Epithelial cell of esophagus (primary cell): ENCODE measurements at places on chromosomes 2 and 18.

- DNase-seq, result no peak
Measured at GRCh38 chr2:60341151-60341550, 212.3 kb downstream of the BCL11A start.

- no peak for DNase-seq
Measured at GRCh38 chr2:182621810-182622209, 94.2 kb upstream of the DNAJC10 start.

DNA sequence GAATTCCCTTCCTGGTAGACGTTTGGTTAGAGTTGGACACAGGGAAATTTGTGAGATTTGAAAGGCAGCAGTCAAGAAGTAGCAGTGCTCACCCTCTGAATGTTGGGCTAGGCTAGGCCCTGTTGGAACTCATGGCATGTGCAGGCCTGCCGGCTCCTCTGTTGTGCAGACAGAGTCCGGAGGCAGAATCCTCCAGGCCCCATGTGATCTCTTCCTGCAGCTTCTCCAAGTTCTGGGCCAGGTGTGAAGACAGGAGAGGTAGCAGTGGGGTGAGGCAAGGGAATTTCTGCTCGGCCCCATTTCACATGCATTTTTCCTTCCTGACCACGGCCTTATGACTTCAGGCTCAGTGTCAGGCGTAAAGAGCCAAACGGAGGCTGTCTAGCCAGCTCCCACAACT, 36.9 kb upstream of the RAB31 start:
- peak; percentile 94 for DNase-seq

DNA sequence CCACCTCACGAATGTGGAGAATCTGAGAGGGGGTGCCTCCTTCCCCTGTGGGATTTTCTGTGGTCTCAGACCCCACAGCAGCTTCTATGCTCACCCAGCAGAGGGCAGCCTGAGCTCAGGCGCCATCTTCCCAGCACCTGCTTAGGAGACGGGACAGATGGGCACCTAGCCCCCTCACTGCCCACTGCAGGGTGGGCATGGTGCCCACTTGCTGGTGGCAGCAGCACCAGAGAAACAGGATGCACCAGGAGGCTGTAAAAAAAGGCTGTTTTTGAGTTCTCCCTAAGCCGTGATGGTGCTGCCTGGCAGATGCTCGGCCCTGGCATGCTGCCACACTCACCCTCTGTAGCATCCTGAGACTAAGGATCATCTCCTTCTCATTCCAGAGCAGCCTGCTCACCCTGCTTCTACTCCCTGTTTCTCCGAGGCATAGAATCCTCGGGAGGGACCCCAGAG, 19.1 kb upstream of the SLC20A1 start:
- DNase-seq, result peak; percentile 73

DNA sequence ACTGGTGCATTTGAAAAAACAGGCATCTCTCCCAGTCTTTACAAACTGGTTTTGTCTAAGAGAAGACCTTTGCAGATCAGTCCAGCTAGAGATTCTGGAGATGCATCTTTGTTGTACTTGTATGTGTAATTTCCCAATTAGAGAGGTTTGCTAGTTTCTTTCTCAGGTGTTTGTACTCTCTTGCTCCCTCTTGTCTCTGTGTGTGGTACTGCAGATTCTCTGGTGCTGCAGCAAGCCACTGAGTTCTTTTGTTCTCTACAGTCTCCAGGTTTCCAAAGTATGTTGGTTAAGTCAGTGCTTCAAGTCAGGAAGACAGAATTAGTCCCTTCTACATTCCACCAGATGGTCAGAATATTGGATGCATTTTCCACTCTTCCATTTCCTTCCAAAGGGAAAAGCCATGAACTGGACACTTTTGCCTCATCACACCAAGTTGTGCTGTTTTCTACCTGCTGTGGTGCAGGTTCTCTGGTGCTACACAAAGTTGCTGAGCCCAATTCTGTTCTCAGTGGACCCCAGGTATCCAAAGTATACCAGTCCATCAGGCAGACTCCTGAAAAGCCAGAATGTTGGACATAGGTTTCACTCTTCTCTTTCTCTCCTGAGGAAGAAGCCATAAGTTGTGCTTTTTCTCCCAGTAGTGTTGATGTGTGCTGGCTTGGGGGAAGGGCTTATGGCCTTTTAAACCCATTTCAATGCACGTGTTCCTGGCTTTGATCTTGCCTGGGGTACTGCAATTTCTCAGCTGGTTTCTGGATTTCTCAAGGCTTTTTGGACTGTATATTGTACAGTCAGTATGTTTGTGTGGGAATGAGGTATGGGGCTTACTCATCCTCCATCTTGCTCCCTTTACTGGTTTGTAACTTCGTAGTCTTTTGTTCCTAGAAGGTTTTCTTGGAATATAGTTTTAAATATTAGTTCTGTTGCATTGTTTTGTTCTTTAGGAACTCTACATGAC, 29.8 kb downstream of the EPC2 start:
- DNase-seq, result peak; percentile 58

- no peak for DNase-seq
Measured at GRCh38 chr18:47113796-47114540, 36.3 kb downstream of the HDHD2 start.

GRCh38 chr18:62332964-62333695, 8.0 kb downstream of the TNFRSF11A start:
- no peak for DNase-seq

DNA sequence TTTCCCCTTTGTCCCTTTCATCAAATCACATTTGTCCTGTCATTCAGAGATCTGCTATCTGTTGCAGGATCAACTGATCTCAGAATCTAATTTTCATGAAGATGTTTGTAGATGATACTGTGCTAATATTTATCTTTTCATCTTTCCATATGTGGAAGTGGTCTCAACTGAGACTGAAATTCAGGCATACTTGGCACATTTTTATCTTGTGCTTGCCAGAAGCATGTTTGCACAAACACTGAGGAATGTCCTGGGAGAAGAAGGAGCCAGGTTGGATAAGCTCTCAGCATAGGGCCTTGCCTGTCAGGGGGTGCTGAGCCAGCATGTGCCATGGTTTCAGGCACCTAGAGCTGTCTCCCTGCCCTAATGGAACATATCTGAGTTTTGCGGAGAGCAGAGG, 24.5 kb upstream of the MMADHC start:
- peak; percentile 17 for DNase-seq

- DNase-seq, result peak; percentile 89
Measured at GRCh38 chr2:218806346-218806978, 24.5 kb downstream of the CYP27A1 start.

GRCh38 chr2:70712916-70713315, 55.1 kb downstream of the ADD2 start:
- DNase-seq, result no peak

DNA sequence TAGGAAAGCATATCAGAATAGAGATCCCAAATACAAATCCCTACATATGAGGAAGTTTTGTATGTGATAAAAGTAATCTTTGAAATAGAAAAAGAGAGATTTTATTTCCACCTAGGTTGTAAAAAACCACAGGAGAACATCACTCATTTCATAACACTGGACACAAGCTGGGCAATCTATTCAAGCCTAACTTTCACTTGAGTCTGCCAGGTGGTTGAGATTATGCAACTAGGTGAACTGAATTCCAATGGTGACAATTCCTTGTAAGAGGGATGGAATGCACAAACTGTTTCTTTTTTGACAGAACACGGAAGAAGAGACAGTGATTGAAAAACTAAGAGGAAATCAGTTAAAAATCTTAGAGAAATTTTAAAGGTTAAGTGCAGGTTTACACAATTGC, 619.6 kb upstream of the TMEFF2 start:
- DNase-seq, result peak; percentile 7

GRCh38 chr2:165610591-165611029, 141.1 kb downstream of the CSRNP3 start:
- DNase-seq, result no peak
